ENCODE measurements at places on chromosomes 6 and 20.

DNA sequence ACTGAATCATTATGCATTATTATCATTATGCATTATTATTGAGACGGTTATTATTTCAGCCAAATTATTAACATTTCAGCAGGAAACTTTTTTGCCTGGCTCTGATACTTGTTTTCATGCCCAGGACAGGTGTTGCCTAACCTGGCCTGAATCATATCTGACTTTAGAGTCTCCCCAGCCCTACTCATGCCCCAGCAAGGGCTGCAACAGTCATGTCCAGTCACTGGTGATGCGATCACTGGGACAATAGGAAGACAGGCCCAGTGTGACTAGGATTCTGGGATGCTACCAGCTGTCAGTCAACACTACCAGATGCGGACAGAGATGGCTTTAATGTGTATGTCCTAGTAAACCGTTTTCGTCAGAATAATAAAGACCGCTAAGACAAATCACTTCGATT is 285.0 kb downstream of the KHDC1L start:
- no peak for DNase-seq

GRCh38 chr6:68237205-68237604 is 397.9 kb upstream of the ADGRB3 start:
- DNase-seq, result no peak

GRCh38 chr6:108260126-108260808 is 573 bp downstream of the SNX3 start:
- peak; percentile 61 for DNase-seq

GRCh38 chr6:114520976-114521375 is 178.2 kb upstream of the HS3ST5 start:
- no peak for DNase-seq

DNA sequence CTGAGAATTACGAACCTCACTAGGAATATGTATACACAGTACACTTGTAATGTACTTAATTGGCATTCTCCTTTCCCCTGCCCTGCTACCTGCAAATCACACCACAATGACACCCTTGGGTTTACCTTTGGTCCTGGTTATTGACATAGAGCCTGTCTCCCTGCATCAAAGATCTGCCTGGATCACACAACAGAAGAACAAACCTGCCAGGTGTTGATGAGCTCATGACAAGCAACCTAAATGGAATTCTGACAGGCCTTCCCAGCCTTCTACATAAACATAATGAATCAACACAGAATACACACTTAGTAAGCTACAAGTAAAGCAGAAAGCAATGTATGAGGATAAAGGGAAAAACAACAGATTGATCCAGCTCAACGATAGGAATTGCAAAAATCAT is 95.6 kb downstream of the HDGFL1 start:
- DNase-seq, result no peak

DNA sequence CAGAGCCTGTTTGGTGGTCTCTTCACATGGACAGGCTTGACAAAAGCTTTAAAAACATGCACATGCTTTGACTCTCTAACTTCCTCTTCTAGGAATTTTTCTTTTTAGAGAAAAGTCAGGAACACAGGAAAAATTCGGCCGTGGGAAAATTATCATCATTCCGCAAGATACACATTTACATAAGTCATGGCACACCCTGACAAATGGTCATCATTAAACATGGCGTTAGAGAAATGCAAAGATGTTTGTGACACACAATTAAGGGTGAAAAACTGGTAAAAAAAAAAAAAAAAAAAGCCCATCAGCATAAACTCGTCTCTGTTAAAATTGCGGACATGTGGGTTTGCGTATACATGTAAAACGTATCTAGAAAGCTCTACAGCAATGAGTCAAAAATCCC is 134.2 kb upstream of the AGPAT4 start:
- DNase-seq, result no peak

- peak; percentile 88 for DNase-seq
Observed at GRCh38 chr20:62791301-62792181, 4.7 kb upstream of the MRGBP start.

DNA sequence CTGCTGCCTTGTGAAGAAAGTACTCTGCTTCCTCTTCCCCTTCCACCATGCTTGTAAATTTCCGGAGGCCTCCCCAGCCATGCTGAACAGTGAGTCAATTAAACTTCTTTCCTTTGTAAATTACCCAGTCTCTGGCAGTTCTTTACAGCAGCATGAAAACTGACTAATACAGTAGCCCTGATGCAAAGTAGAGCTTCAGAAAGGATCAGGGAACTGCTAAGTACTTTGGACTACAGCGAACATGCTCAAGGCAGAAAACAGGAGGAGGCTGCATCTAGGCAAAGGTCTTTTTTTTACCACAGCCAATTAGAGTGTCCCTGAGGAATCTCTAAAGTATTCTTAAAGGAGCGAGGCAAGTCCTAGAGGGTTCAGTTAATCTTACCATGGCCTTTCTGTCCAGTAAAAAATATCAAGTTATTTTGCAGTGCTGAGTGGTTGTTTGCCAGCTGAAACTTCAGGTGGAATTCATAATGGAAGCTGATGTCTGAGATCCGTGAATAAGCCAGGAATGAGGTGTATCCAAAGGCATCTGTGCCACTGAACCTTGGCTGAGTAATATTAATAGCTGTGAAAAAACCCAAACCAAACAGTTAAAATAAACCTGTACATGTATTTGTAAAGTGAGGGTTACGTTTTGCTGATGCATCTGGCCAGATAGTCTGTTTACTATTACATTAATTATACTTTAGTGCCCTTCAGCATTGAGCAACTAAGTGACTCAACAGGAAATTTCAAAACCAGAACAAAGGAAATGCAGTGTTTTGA is 170.4 kb downstream of the PHF3 start:
- peak; percentile 78 for DNase-seq

GRCh38 chr6:130676077-130676772 is 151.0 kb upstream of the SMLR1 start:
- DNase-seq, result peak; percentile 2

DNA sequence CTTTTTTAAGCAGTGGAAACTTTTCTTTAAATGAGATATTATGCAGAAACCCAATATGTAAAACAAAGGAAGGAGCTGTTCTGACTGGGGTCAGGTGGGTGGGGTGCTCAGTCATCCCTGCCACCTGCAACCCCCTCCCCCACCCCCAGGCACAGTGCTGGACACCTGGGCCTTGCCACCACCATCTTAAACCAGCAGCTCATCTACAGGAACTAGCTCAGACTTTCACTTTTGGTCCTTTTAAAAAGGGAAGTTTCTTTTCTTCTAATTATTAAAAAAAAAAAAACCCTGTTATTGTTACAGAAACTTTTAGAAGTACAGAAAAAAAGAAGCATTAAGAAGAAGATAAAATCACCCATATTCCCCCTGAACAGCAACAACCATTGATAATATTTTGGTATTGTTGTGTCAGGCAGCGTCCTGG is 37.1 kb downstream of the PPP1R16B start:
- no peak for DNase-seq

- no peak for DNase-seq
Observed at GRCh38 chr20:825710-826421, 7.6 kb upstream of the FAM110A start.

GRCh38 chr6:95589826-95590570 is 12.7 kb downstream of the MANEA start:
- DNase-seq, result no peak

Measured in small intestine (tissue), 16 donors.